ENCODE measurements at places on chromosomes 4 and X. TPM values are rescaled to one million over a fixed set of nuclear protein-coding genes. Genes with fewer than 3 reads are reported as not detected.

CCNA2 gene
- total RNA-seq: 197 TPM

RHOH gene
- total RNA-seq: 11.2 TPM

SULT1E1 gene
- not detected for total RNA-seq

SUPT20HL1 gene
- not detected for total RNA-seq

DUSP9 gene
- 0.21 TPM for total RNA-seq

CWH43 gene
- total RNA-seq: not detected

VSIG1 gene
- 0.15 TPM for total RNA-seq

ARX gene
- 5.3 TPM for total RNA-seq

CPE gene
- 43.6 TPM for total RNA-seq

HCCS gene
- total RNA-seq: 14.8 TPM

L1CAM gene
- 0.49 TPM for total RNA-seq

MID2 gene
- 1.2 TPM for total RNA-seq

APLN gene
- total RNA-seq: 0.46 TPM

IL1RAPL2 gene
- not detected for total RNA-seq

CFAP299 gene
- not detected for total RNA-seq

PPEF2 gene
- total RNA-seq: not detected

SLC25A4 gene
- total RNA-seq: 14.7 TPM

GABRG1 gene
- not detected for total RNA-seq

SLC9B1 gene
- not detected for total RNA-seq

SFRP2 gene
- 86.1 TPM for total RNA-seq

KDM6A gene
- total RNA-seq: 52.6 TPM

DACH2 gene
- total RNA-seq: 0.11 TPM

ATXN3L gene
- not detected for total RNA-seq

Measured in neural progenitor cell (in vitro differentiated cells).